ENCODE measurements at places on chromosomes 3 and 15. TPM values are rescaled to one million over a fixed set of nuclear protein-coding genes. Genes with fewer than 3 reads are reported as not detected.

Gene POPDC2
- 677 TPM for total RNA-seq

Gene SI
- not detected for total RNA-seq

Gene PCOLCE2
- 153 TPM for total RNA-seq

Gene KY
- total RNA-seq, result not detected

DNA sequence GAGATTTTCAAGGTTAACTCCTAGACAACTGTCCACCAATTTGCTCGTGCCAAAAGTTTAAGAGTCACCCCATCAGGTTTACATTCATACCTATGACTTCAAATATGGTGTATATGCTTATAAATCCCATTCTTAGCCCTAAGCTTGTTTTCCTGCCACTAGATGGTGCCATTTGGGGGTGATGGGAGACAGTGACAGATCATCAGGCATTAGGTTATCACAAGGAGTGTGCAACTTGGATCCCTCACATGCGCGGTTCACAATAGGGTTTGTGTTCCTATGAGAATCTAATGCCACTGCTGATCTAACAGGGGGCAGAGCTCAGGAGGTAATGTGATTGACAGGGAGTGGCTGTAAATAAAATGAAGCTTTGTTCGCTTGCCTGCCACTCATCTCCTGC is 182.7 kb downstream of the CNTN6 start:
- DNase-seq, result no peak

DNA sequence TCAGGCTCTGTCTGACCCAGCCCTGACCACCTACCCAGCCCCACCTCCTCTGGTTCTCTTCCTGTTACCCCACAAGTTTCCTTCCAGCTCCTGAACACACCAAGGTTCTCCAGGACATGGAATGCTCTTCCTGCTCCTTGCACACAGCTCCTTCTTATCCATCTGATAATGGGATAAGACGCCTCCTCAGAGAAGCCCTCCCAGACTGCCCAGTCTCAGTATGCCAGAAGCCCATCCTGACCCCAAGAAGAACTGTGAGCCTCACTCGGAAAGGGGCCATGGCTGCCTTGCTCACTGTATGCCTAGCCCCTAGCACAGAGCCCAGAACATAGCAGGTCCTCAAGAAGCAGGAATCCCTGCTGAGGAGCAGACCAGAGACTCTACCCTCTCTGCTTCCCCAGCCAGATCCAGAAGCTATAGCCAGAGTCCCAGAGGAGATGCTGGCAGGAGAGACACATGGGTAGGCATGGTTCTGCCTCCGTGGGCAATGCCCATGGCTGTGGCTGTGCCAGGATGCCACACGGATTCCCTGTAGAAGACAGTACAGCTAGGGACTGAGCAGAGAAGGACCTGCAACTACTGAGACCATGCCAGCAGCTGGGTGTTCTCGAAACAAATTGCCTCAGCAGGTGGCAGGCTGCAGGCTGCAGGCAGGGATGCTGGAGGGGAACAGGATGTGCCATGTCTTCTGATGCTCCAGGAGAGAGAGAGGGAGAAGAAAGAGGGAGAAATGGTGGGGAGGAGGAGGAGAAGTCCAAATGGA is 74.0 kb upstream of the LINGO1 start:
- no peak for DNase-seq

DNA sequence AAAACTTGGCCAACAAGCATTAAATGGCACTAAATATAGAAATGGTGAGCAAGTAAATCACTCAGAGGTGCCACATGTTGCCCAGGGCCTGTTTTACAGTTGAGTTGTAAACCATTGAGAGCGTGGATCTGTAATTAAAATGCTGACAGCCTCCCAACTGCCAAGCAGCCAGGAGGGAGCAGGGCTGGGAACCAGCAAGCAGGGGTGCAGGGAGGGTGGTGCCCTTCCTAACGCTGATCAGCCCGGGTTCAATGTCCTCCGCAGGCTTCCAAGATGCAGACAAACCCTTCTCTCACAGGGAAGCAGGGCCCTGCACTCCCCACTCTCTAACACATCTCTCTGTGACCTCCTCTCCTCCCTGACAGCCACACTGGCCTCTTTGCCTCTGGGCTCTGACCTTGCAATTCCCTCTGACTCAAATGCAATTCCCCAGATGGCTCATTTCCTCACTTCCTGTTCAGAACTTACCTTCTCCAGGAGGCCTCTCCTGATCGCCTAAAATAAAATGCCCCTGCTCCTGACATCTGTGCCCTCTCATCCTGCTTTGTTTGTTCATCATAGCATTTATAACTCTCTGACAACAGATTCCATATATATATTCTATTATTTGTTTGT is 40.0 kb downstream of the WNT7A start:
- no peak for DNase-seq

- no peak for DNase-seq
Observed at GRCh38 chr3:10915376-10915775, 77.2 kb upstream of the SLC6A1 start.

Measured in left cardiac atrium (tissue), 4 donors.